Neural progenitor cell (in vitro differentiated cells): ENCODE measurements at places on chromosomes 5 and 9.

DNA sequence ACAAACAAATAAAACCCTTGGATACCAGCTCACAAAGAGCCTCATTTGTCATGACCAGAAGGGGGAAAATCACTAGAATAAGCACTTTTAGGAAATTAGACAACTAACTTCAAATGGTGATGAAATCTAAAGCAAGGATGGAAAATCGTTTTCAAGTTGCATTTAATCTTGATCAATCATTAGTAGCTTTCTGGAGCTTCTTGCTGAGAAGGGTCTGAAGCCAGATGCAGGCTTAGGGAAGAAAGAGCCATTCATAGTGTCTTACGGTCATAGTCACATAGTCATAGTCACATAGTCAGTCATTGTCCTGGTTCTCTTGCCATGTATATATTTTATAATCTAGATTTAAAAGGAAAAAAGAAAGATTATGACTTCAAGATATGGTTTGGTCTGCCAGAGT lies 610.5 kb downstream of the ACTL7B start:
- DNase-seq, result no peak

- DNase-seq, result no peak
Observed at GRCh38 chr5:156182174-156182967, 144.6 kb upstream of the SGCD start.

- no peak for DNase-seq
Observed at GRCh38 chr5:77232574-77233358, 22.3 kb downstream of the PDE8B start.

- no peak for DNase-seq
Observed at GRCh38 chr9:80320916-80321315, 749.2 kb downstream of the TLE4 start.

- peak; percentile 73 for DNase-seq
Observed at GRCh38 chr5:96997265-96997859, 61.5 kb downstream of the LNPEP start.

DNA sequence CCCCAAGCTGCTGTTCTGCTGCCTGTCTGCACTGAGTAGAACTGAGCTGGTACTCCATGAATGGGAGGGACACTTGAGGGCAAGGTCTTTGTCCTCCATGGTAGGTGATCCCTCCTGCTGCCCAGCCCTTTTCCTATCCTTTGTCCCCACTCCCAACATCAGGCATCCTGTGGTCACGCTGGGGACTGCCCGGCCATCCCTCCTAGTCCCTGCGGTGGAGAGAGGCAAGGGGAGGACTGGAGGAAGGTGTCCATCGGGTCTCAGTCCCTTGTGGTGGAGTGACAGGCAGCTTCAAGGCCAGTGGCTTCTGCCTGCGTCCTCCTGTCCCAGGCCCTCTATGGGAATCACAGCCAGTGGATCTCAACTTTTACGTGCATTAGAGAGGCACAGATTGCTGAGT lies 25.9 kb downstream of the ROR2 start:
- no peak for DNase-seq

DNA sequence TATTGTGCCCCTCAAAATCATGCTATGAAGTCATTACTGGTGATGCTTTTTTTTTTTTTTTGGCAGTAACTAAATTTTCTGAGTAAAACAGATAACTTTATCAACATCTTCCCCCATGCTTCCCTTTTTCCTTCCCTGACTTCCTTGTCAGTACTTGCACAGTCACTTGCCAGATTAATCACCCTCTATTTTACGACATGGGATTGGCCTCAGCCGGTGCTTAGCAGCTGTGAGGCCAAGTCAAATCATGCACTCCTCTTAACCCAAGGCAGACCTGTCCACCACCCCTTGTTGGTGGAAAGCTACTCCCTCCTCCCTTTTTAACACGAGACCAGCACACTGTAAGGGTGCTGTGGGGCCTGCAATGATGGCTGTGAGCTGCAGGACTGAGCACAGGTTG lies 118.0 kb upstream of the OTULINL start:
- DNase-seq, result no peak

DNA sequence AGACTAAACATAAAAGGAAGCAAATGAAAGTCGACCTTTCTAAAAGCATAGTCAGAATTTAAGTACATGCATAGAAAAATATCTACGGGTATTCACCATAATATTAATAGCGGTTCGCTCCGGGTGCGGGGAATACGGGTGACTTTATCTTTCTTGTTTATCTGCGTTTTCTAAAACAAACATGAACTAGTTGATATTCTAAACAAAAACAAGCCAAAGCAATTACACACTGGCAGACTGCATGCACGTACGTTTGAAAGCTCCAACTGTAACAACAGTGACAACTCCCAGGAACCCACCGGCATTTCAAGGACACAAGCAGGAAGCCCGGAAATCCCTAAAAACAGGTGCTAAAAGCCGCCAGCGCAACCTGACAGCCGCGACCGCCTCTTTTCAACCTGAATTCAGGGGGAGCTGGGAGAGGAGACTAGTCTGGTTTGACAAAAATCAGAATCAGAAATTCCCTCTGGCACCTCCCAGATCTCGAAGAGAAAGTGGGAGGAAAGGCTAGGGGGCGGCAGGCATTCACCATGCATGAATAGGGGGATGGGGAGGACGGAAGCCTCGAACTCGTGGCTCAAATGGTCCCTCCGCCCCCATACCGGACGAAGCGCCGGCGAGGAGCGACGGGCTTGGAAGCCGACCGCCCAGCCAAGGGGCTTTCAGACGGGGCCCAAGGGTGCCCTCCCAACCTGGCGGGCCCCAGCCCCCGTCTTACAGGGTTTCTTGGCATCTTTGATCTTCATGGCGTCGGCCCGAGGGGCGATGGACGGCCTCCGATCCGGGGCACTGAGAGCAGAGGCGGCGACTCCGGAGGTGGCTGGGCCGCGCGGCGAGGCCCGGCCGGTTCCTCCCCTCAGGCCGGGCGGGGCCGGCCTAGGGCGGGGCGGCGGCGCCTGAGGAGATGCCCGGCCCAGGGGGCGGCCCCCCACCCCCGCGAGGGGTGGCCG lies at the start of gene PANK3:
Gene PANK3 (minus strand): TSS at position 831 of the 950 bp plus-strand sequence. CDS start 85 bp downstream, at position 746.
- no peak for DNase-seq

GRCh38 chr5:34410411-34411139 lies 245.6 kb upstream of the RAI14 start:
- DNase-seq, result peak; percentile 9

GRCh38 chr9:95937131-95937530 lies 61.6 kb downstream of the ERCC6L2 start:
- DNase-seq, result no peak

DNA sequence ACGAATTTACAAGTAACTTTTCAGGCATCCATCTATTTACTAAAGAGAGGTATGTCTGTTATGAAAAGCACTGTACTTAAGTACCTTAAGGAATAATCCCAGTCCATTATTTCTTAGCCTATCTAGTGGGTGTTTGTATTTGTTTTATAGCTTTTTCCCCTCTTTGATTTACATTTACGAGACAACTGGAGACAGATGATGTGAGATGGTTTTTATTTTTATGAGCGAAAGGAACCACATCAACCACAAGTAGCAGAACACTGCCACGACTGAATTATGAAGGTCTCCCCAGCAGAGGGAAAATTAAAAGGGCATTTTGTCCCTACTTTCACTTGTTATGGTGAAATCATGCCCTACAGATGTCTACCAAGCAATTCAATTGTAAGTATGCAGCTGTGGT lies 357.8 kb downstream of the NFIB start:
- no peak for DNase-seq

- DNase-seq, result no peak
Observed at GRCh38 chr5:95417971-95418370, 26.8 kb downstream of the FAM81B start.

- no peak for DNase-seq
Observed at GRCh38 chr5:80975065-80975464, 14.9 kb downstream of the RASGRF2 start.

DNA sequence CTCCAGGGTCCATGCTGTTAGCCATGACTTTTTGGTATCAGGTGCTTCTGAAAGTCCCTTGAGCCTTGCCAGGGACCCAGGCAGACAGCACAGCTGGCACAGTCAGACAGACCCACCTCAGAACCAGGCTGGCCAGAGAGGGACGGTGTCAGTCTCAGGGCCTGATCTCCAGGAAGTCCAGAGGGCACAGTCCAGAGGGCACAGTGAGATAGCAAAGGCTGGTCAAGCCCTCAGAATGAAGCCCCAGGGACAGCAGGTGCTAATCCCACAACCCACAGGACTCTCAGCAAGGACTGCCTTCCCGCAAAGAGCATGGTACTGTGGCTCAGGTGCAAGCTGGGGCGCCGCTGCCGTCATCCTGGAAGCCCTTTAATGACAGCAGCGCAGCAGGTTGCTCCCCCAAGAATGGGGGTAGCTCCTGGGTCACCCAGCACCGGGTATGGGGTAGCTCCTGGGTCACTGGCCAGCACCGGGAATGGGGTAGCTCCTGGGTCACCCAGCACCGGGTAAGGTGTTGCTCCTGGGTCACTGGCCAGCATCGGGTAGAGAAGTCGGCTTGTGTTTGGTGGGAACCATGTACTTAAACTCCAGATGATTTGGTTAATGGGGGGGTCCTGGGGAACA lies 105.6 kb upstream of the PHYKPL start:
- no peak for DNase-seq

DNA sequence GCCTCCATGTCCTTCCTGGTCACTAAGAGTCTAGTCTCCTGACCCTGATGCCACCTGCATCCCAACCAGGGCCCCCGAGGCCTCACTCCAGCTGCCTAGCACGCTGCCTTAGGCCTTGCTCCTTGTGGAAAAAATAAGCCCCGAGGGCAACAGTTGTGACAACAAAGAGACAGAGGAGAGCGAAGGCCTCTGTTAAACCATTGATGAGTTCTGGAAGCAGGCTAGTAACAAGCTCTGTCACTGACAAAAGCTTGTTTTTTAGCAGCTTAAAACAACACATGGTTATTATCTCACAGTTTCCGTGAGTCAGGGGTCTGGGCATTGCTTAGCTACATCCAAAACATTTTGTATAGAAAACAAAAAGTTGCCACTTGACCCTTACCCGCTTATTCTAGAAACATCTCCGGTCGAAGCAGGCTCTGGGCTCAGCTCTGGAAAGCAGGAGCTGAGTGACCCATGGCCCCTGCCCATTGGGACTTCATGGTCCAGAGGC lies 48.2 kb upstream of the TBC1D2 start:
- no peak for DNase-seq

DNA sequence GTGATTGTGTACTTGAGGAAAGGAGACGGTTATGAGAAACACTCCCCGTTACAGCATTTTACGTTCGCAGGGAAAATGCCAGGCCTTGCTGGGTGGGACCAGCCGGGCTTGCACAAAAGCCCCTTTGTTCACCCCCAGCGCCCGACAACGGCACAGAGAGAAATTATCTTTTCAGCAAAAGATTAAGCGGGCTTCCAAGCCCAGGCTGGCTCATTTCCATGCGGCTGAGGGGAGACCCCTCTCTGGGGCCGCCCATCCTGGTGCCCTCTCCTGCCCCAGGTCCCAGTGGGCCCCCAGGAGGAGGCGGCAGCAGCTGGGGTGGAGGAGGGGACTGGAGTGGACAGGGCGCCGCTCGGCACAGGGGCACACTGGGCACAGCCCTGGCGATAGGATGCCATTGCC lies 50.8 kb upstream of the NOTCH1 start:
- DNase-seq, result no peak

DNA sequence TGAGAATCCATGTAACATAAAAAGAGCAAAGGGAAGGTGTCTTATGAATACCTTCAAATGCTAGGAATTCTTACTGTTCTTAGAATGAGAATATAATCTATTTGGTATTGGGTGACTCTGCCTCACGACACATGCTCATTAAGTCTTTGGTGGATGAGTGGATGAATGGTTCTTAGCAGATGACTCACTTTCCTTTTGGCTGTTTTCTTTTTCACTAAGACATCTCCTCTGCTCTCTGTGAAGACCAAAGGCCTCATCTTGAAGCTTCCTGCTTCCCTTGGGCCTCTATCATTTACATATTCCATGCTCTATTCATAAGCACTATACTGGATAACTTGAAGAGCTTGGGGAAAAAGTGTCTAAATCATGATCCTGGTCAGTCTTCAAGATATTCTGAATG lies 468.1 kb downstream of the SPATA31D1 start:
- no peak for DNase-seq

- no peak for DNase-seq
Observed at GRCh38 chr5:132381614-132382013, 12.1 kb downstream of the SLC22A5 start.
